ENCODE measurements at places on chromosomes 16 and 17. TPM values are rescaled to one million over a fixed set of nuclear protein-coding genes. Genes with fewer than 3 reads are reported as not detected.

The IL17C gene
- not detected for total RNA-seq

The TNFRSF12A gene
- 131 TPM for total RNA-seq

The PYDC1 gene
- total RNA-seq = not detected

The C1QTNF8 gene
- 0.65 TPM for total RNA-seq

The ACBD4 gene
- 5.0 TPM for total RNA-seq

The CSHL1 gene
- total RNA-seq = not detected

The MT1A gene
- not detected for total RNA-seq
